ENCODE measurements at places on chromosomes 11 and 22.
A peak's percentile ranks its signal among the peaks of the same experiment; 100 is the strongest.

GRCh38 chr11:68053117-68053516, 14.3 kb downstream of the TCIRG1 start:
- DNase-seq: peak; percentile 54

GRCh38 chr22:50229370-50229769, 15.5 kb downstream of the TUBGCP6 start:
- DNase-seq: no peak

DNA sequence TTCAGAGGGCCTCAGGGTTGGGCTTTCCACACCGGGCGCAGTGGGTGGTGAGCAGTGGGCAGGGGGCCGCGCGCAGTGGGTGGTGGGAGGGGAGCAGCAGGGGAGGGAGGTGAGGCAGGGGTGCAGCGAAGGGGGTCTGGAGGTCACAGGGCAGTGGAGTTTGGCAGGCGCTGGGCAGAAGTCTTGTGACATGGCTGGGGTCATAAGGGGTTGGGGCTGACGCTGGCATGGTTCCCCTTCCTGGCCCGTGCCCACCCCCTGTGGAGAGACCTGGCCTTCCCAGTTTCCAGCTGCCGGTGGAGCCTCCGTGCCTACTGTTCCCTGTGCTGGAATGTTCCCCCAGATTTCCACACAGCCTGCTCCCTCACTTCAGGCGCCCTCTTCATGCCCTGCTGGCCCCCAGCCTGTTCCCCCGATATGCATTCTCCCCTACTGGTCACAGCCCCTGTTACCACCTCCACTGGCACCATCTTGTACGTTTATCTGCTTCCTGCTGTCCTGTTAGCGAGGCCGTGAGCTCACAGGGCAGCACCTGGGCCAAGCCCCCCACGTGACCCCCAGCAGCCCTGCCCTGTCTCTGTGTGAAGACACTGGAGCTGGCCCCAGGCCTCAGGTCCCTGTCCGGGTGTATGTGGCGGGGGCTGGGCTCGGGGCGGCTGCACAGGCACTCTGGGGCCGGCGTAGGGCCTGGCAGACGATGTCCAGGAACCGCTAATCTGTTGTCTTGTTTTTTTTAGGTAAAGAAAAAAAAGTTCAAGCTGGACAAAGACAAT, 111.6 kb downstream of the KCNQ1OT1 start:
- peak; percentile 52 for DNase-seq

- DNase-seq: no peak
Measured at GRCh38 chr11:45451766-45452440, 165.8 kb upstream of the SYT13 start.

- DNase-seq: no peak
Measured at GRCh38 chr11:66243782-66244535, 24.5 kb upstream of the RAB1B start.

DNA sequence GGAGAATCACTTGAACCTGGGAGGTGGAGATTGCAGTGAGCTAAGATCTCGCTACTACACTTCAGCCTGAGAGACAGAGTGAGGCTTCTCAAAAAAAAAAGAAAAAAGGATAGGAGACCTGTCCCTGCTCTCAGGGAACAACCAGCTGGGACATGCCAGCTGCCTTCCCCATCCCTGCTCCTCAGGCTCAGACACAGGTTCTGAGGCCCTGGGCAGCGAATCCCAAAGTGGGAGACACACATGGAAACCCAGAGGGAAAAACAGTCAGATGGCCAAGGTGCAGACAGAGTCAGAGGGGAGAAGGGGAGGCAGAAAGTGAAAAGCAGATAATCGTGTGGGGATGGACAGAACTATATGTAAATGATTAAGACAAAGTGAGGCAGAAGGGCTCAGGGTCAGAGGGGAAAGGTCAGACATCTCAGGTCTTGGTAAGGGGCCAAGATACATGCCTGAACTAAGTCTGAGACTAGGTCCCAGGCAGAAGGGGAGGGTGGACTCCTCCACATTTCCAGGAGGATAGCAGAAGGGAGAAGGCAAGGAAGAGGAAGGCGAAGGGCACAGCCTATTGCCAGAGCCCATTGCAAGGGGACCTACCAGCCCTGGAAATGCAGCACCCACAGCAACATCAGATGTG, 14.2 kb downstream of the STARD10 start:
- no peak for DNase-seq

DNA sequence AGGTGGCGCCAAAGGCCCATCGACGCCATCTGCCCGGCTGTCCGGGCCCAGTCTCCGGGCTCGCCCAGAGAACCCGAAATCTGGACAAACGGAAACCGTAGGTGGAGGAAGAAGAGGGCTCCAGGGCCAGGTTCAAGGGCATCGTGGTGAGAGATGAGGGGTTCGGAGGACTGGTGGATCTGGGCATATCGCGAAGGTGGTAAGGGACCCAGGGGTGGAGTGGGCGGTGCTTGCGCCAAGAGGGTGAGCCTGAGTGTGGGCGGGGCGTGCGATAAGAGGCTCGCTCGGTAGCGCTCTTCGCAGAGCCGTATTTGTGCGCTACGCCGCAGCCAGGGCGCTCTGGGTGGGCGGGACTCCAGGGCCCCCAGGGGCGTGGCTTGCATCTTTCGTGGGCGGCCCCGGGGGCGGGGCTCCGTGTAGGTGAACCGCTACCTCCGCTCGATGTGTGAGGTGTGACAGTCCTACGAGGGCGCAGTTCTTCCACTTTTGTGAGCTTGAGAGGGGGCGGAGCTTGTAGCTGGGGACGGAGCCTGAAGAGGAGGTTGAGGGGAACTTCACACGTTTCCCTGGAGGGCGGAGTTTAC, 4.8 kb downstream of the CD248 start:
- DNase-seq: peak; percentile 96

DNA sequence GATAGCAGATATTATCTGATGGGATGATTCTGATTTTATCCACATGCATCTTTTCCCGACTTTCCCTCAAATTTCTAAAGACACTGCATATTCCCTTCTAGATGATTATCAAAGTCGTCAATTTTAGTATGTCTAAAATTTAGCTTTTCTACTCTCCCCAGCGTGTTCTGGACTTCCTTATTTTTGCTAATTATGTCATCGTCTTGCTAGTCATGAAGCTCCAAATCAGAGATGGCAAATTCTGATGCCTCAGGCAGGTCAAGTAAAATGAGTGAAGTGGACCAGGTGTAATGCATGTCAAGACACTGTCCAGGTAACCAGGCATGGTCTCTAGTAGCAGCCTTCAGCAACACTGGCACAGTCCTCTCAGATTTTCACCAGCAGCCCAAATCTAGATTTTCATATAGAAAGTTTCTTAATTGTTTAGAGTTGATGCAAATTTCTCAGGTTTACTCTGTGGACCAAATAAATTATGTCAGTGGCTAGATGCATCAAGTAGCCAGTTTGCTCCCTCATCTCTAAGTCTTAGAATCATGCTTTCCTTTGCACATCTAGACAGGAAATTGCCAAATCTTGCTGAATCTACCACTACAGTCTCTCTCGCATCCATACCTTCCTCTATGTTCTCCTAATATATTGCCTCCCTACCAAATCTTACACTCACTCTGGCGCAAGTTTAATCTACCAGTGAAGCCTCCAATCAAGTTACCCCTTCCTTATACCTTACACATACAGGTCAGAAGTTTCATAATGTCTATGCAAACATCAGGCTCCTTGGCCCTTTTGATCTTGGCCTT, 10.6 kb downstream of the HSD17B12 start:
- no peak for DNase-seq

DNA sequence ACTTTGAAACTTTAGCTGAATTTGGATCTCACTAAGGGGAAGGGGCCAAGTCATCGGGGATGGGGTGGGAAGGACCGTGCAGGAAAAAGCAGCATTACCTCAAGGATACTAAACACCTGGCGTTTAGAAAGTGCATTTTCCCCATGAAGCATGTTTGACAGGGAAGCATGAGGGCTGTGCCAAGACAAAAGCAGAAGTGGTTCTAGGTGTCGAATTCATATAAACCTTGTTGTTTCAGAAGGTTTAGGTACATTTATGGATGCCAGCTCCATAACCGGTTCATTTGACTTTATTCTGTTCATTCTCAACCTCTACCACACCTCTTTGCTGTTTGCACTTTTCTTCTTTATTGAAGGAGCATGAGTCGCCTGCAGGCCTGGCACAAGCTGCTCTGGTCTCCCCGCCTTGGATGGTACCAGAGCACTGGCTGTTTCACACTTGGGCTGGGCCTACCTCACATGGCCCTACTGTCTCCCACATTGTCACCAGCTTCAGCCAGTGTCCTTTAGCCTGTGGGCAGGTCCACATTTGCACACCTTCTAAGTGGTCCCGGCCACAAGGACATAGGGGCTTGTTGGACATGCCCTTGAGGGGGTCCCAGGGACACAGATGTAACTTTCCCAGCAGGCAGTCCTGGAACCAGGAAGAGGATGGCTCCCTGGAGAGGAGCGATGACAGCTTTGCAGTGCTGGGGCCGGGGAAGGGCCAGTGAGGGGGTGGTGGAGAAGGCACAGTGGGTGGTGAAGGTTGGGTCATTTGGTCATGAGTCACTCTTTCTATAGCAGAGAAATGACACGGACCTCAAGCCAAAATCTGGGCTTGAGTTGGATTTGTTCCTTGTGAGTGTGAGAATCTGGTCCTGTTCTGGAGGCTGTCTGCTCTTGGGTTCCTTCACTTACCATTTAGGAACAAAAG, 3.2 kb upstream of the ST14 start:
- DNase-seq: peak; percentile 75

DNA sequence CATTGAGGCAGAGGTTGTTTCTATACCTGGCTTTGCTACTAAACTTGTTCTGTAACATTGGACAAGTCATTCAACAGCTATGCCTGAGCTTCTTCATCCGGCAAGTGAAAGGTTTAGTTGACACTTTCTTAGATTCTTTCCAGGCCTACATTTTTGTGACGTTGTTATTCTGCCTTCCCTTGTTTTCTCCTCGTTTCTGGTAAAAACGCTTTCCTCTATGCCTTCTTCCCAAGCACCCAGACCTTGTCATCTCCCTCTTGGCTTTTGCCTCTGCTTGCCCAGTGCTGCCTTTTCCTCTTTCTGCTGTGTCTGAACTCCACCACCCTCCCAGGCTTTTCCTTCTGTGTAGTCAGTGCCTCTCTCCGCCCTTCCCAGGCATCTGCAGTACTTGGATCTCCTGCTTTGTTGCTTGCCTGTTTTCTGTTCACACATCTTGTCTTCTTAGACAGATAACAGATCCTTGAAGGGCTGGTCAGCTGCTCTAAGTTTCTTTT, 1.4 kb upstream of the AMOTL1 start:
- no peak for DNase-seq

- DNase-seq: no peak
Measured at GRCh38 chr11:59676205-59676604, 7.4 kb upstream of the PATL1 start.

- peak; percentile 70 for DNase-seq
Measured at GRCh38 chr11:13207665-13208594, 69.7 kb upstream of the BMAL1 start.

DNA sequence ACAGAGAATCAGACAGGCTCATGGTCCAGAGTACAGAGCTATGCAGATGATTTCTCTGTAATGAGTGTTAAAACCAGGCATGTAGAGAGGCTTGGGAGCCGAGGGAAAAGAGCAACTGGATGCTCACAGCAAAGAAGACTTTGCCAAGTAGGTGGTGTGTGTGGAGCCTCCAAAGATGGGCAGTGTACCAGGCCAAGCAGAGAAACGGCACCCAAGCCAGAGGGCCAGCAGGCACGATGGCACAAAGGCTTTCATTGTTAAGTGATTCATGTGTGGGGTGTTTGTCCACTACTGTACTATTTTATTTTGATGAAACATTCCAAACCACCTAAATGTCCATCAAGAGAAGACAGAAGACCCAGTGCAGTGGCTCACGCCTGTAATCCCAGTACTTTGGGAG, 11.1 kb downstream of the RANGAP1 start:
- DNase-seq: no peak

DNA sequence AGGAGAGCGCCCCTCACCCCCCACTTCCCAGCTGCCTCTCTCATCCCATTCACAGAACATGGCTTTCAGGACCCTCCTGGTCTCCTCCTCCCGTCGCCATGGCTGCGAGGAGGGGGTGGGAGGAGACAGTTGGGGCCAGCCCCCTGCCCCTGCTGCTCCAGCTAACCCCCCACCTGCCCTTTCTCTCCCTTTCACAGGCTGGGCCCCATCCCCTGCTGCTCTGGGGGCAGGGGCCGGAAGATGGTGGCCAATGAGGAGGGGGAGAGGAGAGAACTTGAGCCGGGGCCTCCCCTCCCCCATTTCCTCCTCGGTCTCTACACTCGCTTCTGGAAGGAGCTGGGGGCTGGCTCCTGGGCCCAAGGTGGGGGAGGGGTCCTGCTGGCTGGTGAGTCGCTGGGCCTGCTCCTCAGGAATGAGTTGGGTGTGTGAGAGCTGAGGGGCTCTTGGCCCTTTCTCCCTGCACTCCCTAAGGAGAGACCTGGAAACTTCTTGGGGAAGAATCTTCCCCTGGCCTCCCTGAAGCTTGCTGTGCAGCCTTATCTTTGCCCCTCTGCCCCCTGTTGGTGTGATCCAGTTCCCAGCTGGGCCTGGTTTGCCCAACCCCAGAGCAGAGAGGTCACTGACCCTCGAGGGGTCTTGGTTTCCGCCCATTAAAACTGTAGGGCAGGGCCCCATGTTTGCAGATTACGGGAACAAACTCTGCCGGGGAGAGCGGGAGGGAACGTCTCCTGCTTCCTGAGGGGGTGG, 10.2 kb downstream of the YPEL4 start:
- no peak for DNase-seq

DNA sequence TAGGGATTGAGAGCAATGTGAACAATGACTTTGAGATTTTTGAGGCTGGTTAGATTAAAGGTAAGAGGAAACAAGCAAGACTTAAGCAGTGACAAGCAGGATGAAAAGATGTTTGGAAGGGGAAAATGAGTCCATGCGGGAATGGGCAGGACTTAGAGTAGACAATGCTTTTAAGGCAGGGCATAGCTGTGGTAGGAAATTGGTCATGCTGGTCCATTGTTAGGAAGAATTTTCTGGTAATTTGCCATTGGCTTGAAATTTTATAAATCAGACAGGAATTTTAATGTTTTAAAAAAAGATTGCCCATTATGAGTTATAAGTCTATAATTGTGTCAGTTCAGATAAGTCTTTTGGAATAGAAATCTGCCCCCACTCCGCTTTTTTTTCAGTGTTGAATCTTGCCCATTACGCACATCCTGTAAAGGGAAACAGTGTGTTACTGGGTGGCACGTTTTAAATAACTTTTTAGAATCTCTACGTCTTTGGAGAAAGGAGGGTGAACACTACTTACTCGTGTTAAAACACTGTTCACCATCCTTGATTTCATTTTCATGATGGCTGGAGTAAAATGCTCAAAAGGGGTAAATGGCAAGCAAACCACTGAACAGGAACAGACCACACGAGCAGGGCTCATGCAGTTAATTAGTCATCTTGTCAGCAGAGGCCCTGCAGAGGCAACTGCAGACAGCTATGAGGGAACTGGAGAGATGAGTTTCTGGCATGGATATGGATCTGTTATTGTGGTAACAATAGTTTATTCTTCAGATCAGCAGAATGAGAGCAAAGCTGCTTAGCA, 25.0 kb downstream of the SWAP70 start:
- no peak for DNase-seq
